Putamen (tissue), 1 donor: ENCODE measurements at places on chromosomes 12 and 14.

GRCh38 chr12:15497671-15498292 is 175.5 kb downstream of the PTPRO start:
- no peak for DNase-seq

DNA sequence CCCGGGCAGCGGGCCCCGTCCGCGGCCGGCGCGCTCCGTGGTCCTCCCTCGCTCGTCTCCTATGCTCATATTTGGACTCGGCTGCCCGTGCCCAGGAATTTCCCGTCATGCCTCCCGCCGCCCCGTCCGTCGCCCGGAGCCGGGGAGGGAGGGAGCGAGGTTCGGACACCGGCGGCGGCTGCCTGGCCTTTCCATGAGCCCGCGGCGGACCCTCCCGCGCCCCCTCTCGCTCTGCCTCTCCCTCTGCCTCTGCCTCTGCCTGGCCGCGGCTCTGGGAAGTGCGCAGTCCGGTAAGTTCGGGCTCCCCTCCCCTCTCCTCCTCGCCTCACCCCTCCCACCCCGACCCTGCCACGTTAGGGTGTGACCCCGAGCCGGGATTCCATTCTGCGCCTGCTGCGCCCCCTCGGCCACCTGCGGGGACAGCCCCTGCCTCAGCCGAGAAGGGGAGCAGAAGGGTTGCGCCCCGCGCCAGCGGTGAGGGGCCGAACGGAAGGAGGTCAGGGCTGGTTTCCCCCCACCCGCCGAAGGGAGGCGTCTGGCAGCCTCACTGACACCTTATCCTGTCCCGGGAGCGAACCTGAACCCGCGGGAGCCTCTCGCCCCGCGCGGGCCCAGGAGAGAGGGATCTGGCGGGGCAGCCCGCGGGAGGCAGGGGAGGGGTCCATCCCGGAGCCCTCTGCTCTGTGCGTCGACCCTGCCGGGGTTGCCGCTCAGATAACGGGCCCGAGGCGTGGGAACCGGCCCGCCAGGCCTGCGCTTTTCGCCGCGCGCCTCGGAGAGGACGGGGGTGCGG is at the start of gene MSRB3:
MSRB3 (plus strand) TSS at position 108 of the 793 bp plus-strand sequence. CDS start 29,897 bp downstream, outside the sequence.
- DNase-seq, result peak; percentile 39

GRCh38 chr14:68586896-68587751 is 205.7 kb downstream of the ZFP36L1 start:
- DNase-seq, result no peak

- DNase-seq, result no peak
Measured at GRCh38 chr14:69808919-69809808, 12.1 kb upstream of the SLC10A1 start.

- DNase-seq, result no peak
Measured at GRCh38 chr12:96241846-96242256, 47.7 kb downstream of the ELK3 start.

DNA sequence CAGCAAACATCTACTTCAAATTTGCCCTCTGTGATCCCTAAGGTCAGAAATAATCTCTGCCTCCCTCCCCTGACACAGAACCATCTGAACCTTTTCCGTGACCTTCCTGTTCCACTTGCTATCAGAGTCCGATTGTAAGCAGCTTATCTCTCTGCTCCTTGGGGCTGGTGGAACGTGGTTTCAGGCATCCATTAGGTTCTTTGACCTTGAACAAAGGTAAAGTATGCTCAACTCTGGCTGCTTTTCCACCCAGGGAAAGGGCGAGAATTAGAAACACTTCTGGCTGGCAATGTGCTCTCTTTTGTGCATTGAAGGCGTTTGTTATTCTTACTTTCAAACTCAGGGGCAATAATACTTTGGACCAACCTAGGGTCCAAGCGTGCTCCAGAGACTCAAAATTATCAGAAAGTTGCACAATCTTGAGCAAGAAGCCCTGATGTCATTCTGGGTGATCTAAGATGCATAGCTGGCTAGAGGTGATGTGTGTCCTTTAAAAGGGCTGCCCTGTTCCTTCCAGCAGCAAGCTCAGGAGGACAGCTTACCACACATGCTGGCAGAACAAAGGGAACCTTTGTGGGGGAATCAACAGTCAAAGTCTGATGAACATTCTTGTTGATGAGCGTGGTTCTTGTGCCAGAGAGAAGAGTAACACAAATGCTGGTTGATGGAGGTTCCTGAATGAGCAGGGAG is 29.8 kb downstream of the ADGRD1 start:
- no peak for DNase-seq

- no peak for DNase-seq
Measured at GRCh38 chr14:80992580-80992979, 37.2 kb downstream of the TSHR start.

GRCh38 chr14:100391724-100392123 is 68.6 kb downstream of the SLC25A47 start:
- DNase-seq, result no peak

DNA sequence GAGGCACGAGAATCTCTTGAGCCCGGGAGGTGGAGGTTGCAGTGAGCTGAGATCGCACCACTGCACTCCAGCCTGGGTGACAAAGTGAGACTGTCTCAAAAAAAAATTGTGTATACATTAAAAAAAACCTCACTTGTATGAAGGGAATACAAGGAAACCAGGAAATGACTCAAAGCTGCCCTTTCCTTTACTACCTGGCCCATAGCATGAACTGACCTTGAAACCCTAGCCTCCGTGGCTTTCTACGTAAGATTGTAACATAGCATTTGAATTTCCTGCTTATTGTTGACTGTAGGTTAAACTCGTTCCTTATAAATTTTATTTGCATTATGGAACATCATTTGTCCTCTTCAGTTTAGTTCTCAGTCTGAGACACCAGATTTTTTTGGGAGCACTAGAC is 9.1 kb upstream of the DDX47 start:
- DNase-seq, result no peak

DNA sequence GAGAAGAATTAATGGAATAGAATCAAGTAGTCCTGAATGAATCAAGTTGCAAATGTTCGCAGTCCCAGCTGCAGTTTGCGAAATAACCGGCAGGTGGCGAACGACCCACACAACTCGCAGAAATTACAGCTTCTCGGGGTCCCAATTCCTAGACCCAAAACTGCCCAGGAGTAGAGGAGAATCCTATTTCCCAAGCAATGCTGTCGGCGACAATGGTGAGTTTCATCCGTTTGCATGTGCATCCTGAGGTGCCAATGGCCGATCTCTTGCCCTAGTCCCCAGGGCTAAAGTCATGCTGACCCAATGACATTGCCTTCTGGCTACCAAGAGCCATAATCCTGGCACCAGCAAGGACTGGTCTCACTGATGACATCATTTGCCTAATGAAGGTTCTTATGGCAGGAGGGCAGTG is 8.5 kb upstream of the ASCL1 start:
- no peak for DNase-seq

GRCh38 chr14:62908506-62908905 is 136.8 kb downstream of the KCNH5 start:
- no peak for DNase-seq

DNA sequence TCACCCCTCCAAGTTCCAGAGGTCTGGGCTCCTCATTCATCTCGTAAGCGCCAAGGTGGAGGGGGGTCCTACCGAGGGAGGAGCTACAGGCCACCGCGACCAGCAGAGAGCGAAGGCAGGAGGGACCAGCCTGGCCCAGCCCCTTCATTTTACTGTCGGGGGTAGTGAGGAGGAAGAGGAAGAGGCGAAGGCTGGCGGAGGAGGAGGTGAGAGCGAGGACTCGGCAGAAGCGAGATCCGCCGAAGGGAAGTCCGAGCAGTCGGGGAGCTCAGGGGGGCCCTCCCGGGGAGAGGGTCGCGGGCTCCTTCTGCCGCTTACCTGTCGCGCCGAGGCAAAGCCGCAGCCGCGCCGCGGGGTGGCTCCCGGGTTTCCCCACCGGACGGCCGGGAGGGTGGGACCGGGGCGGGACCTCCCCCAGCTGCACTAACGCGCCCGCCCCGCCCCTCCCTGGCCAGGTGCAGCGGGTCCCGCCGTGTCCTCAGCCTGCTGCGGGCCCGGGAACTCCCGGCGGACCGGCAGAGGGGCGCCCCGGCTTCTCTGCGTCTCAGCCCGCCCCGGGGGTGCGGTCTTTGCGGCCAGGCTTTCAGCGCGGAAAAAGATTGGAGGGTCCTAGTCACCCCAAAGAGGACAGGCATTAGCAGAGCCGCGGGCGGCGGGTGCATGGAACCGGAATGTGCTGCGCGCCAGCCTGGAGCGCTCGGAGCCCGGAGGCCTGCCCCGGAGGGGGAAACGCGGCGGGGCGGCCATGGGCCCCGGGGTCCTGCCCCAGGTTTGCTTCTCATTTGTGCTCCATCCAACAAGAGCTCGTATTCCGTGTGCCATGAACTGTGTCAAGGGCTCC is at the start of gene GALNT6:
GALNT6 (minus strand) TSS at position 124 of the 841 bp plus-strand sequence. CDS start 11,625 bp downstream, outside the sequence.
- DNase-seq, result no peak

- no peak for DNase-seq
Measured at GRCh38 chr14:73888971-73889370, 2.3 kb downstream of the ZNF410 start.

DNA sequence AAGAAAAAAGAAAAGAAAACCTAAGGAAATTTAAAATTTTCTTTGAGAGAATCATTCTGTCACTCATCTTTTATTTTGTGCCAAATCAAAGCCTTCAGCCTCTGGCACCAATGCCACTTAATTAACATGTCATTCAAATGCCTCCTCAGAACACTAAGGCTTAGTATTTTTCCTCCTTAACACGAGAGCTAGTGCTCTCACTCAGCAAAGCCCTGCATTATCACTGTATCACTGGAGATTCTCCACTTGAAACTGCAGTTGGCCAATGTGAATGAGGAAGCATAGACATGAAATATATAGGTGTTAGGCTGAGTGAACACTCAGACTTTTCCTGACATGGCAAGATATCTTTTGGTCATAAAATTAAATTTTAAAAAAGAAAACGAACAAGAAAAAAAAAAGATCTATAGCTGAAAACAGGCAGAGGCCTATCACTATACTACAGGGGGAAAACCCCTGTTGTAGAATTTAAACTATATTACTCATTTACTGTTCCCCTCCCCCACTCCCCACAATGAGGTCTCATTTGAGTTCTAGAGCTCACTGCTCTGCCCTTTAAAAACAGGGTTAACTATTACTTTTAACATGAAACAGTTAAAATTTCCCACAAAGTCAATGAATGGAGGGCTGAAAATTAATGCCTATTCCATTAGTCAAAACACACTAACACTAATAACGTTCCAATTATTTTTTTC is 5.1 kb downstream of the MBIP start:
- DNase-seq, result no peak

GRCh38 chr12:18387706-18388105 is 126.4 kb downstream of the PIK3C2G start:
- DNase-seq, result no peak

DNA sequence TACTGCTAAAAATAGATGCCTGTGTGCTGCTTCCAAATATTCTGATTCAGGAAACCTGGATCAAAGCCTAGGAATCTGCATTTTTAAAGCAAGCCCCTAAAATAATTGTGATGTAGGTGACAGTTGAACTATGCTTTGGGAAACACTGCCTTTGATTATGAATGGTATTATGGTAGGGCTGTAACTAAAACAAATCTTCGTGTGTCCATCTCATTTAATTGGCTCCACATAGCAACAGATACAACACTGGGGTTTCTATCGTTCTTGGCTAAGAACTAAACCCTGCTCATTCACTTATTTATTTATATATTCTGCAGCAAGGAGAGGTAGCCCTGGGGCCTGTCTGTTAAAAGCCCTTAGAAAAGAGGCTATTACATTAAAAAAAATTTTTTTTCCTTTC is 23.0 kb upstream of the ITGA5 start:
- DNase-seq, result no peak

GRCh38 chr14:92633274-92633616 is 115.2 kb downstream of the LGMN start:
- DNase-seq, result no peak

DNA sequence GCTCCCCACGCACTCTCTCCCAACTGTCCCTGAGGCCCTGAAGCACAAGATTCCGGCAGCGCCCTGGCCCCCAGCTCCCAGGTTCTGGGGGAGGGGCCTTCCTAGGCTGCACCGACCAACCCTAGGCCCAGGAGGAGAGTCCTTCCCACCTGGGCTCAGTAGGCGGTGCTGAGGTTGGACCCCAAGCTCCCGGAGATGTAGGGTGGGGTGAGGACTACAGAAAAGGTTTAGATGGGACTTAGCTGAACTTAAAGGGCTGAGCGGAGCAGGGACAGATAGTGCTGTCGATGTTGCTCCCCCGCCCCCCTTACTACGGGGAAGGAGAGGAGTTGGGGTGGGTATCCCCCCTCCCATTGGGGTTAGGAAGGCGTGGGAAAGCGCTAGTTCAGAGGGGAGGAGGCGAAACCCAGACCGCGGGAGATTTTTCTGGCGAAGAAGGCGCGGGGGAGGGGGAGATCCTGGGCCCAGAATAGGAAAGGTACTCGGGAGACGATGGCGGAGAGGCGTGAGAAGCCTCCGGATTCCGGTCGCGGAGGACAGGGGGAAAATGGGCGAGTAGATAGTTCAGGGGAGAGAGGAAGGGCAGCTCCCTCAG is 4.2 kb upstream of the BAZ2A start:
- DNase-seq, result no peak

GRCh38 chr14:88258021-88258420 is 65.0 kb downstream of the KCNK10 start:
- DNase-seq, result no peak

- no peak for DNase-seq
Measured at GRCh38 chr14:71444030-71444822, 488.0 kb upstream of the RGS6 start.

GRCh38 chr12:107402041-107403022 is 283.3 kb upstream of the PWP1 start:
- no peak for DNase-seq

GRCh38 chr14:63833728-63834127 is 19.1 kb upstream of the SYNE2 start:
- DNase-seq, result no peak

- no peak for DNase-seq
Measured at GRCh38 chr14:84874436-84874835, 655.5 kb upstream of the FLRT2 start.

- peak; percentile 73 for DNase-seq
Measured at GRCh38 chr12:93819050-93819491, 141.9 kb downstream of the CRADD start.

- DNase-seq, result no peak
Measured at GRCh38 chr14:50530358-50530757, 2.0 kb downstream of the MAP4K5 start.

GRCh38 chr14:22391908-22392565 is 197.0 kb downstream of the DAD1 start:
- DNase-seq, result peak; percentile 61

- no peak for DNase-seq
Measured at GRCh38 chr14:59634617-59635016, 58.0 kb upstream of the CCDC175 start.

- DNase-seq, result peak; percentile 74
Measured at GRCh38 chr12:4030929-4031702, 157.9 kb upstream of the PARP11 start.

- DNase-seq, result no peak
Measured at GRCh38 chr12:508795-509194, 49.1 kb downstream of the B4GALNT3 start.

DNA sequence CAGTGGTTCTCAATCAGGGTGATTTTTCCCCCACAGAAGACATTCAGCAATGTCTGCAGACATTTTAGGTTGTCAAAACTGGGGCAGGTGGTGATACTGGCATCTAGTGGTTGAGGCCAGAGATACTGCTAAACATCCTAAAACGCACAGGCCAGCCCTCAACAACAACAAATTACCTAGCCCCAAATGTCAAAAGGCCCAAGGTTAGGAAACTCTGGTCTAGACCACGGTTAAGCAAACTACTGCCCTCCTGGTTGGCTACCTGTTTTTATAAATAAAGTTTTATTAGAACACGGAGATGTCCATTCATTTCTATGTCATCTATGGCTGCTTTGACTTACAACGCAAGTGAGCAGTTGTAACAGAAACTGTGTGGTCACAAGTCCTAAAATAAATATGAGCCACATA is 186.7 kb downstream of the EFCAB11 start:
- peak; percentile 11 for DNase-seq
